NCI-H526 treated with DMSO at 0.1 percent for 48 hours (cell line): ENCODE measurements at places on chromosomes 6 and 20.

DNA sequence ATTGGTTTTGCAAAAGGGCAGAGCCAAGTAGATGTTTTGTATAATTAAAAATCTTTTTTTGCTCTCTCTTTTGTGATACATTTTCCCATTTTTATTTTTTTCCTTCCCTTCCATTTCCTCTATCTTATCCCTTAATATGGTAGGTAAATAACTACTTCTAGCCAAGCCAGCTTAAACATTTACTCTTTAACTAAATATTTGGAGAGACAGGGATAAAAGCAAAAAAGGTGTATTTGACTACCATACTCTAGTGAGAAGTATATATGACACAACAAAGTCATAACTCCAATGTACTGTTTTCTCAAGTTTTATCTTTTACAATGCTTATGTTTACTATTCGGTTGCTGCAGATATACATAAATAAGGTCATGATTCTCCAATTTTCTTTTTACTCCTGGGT is 154.7 kb downstream of the HIVEP2 start:
- DNase-seq = no peak

DNA sequence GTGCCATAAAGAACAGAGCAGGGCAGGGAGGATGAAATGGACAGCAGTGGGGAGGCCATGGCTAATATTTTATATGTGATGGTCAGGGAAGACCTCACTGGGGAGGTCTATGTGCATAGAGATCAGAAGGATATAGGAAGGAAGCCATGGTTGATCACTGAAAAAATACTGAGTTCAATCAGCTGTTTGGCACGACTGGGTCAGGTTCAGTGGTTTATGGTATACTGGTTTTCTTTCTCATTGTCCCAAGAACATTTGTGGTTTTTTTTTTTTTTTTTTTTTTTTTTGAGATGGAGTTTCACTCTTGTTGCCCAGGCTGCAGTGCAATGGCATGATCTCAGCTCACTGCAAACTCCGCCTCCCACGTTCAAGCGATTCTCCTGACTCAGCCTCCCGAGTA is 78.3 kb upstream of the TIAM2 start:
- no peak for DNase-seq

- DNase-seq = no peak
Observed at GRCh38 chr6:148517470-148517869, 174.8 kb downstream of the SASH1 start.

DNA sequence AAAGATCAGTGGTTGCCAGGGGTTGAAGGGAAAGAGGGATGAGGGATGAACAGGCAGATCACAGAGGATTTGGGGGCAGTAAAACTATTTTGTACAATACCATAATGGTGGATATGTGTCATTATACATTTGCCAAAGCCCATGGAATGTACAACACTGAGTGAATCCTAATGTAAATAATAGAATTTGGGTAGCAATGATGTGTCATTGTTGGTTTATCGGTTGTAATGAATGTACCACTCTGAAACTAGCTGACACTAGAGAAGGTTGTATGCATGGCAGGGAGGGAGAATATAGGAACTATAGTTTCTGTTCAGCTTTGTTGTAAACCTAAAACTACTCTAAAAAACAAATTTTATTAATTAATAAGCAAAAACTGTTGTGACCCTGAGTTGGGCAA is 17.8 kb upstream of the ASF1A start:
- no peak for DNase-seq

DNA sequence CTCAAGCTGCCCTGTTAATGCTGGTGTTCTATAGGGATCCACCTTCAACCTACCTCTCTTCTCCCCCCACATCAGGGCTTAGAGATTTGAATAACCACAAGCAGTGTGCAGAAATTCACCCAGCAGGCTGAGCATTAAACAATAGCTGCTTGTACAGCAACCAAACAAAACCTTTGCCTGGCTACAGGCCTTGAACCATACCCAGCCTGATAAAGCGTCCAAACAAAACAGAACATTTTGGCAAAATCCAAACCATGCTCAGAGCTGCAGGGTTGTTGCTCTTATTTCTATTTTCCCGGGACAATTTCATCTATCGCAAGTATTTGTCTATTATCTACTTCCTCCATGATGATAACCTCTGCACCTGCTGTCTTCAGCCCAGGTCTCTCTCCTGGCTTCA is 142.3 kb downstream of the UNC5CL start:
- DNase-seq = peak; percentile 64

GRCh38 chr6:67736816-67737215 is 898.3 kb upstream of the ADGRB3 start:
- DNase-seq = no peak

DNA sequence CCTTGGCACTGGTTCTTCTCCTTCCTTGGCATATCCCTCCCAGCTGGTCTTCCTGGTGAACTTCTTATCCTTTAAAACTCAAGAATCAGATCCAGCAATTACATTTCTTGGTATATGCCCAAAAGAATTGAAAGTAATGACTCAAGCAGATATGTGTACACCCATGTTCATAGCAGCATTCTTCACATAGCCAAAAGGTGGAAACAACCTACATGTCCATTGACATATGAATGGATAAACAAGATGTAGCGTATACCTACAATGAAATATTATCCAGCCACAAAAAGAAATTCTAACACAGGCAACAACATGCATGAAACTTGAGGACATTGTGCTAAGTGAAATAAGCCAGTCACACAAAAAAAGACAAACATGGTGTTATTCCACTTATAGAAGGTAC is 103.7 kb upstream of the NT5E start:
- no peak for DNase-seq

DNA sequence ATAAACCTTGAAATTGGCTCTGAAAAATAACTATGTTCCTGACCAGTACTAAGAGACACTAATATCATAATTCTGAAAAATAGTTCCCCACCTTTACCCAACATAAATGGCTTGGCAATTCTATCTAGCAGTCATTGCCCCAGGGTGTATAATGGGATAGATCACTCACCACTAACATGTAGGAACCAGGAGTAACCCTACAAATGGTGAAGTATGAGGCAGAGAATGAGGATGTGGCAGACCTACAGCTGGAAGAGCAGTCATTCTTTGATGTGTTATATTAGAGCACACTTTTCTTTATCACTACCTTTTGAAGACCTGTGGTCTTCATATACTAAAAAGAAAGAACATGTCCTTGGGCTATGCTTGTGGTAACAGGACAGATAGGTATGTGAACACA is 136.5 kb upstream of the SYNDIG1 start:
- no peak for DNase-seq

DNA sequence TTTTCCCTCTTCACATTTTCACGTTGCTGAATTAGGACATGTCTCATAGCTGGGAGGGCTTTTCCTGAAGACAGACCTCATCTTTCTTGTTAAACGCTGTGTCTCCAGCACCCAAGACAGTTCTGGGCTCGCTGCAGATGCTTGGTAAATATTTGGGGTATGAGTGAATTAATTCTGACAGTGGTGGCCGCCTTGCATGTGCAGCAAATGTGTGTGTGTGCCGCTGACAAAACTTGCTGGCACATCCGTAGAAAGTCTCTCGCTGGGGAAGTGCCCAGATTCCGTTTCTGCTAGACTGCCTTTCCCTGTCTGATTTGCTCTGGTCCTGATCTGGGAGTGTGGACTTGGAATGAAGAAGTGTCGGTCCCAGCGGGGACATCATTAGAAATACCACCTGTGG is 48.2 kb upstream of the ZNFX1 start:
- no peak for DNase-seq

DNA sequence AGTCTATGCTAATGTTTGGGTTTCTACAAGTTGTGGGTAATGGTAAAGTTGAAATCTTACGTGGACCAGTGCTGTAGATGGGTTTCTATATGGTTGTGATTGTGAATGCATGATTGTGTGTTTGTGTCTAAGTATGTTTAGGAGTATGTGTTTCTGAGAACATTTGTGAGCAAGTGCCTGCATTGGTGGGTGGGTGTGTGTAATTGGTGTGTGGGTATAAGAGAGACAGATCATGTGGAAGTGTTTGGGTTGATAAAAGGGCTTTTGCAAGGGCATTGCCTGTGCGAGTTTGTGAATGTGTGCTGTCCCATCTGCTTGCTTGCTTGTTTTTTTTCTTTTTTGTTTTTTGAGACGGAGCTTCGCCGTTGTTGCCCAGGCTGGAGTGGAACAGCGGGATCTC is 25.8 kb upstream of the ID1 start:
- DNase-seq = no peak

DNA sequence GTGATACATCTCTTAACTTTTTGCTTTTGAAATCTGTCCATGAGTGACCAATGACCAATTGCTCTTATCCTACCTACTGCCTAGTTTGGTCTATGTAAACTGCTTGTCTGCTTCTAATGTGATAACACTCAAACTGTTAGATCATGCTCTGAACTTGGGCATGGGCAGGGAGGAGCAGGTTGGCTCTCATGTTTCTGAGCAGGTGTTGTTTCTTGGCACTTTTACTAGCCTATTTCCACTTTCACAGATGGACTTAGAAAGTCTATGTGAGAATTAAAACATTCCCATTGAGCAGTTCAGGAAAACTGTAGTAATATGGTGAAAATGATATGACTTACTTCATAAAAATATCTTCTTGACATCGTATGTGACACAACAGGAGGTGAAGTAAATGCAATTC is 538.4 kb downstream of the HACE1 start:
- no peak for DNase-seq

DNA sequence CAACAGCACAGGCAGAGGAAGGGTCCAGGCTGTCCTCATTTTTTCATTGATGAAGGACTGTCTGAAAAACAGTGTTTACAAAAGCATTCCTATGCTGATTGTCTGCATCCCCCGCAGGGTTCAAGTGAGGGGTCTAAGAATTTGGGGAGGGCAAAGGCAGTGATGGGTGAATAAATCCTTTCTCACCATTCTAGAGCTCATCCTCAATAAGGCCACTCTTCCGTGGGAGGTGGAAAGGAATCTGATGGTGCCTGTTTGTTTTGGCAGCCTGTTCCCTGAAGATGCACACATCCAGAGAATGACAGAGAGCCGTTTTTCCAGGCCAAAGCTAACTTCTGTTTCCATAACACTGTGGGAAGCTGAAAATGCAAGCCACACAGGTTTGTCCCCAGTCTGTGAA is 164.5 kb downstream of the MOXD1 start:
- DNase-seq = no peak

- no peak for DNase-seq
Observed at GRCh38 chr6:85058806-85059205, 294.4 kb upstream of the TBX18 start.

- no peak for DNase-seq
Observed at GRCh38 chr6:106046854-106047200, 39.3 kb upstream of the PRDM1 start.

DNA sequence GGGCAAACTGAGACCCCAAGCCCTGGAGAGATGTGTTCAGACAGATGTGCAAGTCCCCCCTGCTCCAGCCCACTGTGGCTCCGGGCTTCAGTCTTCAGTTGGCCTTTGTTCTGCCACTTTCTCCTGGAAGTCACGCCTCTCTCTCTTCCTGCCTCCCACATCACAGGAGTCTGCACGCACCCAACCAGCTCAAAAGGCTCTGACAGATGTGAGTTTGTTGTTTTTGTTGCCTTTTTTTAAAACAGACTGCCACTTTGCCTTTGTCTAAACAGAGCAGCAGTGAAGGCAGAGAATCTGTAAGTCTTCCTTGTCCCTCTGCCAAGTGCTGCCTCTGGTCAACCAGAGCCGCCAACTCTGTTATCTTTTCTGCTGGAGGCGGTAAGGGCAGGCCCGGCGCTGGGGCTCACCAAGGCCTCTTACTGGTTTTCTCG is 149.7 kb downstream of the TFAP2C start:
- no peak for DNase-seq

- DNase-seq = peak; percentile 33
Observed at GRCh38 chr20:45308117-45308778, at the start of gene MATN4. Gene MATN4, minus strand, starts transcription at chr20:45308299. Its CDS starts 2,717 bp downstream, at chr20:45305582.

DNA sequence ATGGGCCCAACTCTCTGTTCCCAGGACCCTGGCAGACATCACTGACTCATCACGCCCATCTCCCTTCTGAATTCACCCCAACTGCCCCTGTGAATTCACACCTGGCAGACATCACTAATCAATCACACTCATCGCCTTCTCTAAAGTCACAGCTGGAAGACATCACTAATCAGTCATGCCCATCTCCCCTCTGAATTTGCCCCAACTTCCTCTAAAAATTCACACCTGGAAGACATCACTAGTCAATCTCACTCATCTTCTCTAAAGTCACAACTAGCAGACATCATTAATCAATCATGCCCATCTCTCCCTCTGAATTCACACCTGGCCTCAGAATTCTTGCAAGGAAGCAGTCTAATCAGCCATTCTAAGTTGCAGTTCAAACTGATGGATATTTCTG is 111.1 kb downstream of the FOXA2 start:
- no peak for DNase-seq

DNA sequence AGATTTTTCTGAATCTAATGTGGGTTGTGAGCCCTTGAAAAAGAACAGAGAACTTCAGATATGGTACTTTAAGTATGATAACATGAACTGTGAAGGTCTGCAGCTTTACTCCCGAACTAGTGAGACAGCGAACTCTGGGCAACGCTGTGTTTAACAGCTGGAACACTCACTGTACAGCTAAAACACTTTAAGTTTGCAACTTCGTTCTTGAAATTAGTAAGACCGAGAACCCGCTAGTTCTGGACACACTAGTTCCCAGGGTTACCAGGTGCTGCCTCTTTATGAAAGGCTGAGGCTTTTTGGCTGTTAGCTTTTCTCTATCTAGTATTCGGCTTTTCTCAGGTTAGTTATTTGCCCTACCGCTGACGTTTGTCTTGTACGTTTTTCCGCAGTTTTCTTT is 52.9 kb downstream of the RIOK1 start:
- no peak for DNase-seq

DNA sequence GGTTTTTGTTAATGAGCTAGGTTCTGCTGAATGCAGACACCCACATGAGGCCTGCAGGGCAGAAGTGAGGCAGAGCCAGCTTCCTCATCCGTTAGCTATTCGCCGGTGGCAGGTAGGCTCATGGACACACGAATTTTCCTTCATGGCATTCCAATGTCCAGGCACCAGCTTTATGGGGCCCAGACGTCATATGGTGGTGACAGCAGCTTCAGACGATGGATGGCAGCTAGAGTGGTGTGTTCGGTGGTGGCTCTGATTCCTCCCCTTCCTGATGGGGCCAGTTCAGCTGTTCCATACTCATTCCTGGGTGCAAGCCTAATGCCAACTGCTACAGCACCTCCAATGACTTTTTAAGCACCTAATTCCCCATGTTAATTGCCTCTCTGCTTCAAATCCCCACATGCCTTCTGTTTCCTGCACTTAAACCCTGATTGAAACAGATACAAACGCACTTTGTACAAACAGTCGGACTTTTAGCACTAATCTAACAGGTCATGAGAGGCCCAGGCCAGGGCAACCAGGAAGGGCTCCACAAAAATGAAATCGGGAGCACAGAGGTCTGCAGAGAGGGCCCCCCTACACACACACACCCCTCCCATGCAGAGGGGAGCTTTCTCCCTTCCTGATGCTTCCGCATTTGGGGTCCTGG is 35.7 kb upstream of the MLN start:
- DNase-seq = no peak

GRCh38 chr20:46600286-46600752 is 49.9 kb upstream of the OCSTAMP start:
- DNase-seq = no peak
